ENCODE measurements at places on chromosomes 1 and 21. TPM values are rescaled to one million over a fixed set of nuclear protein-coding genes. Genes with fewer than 3 reads are reported as not detected.

The C1orf50 gene
- polyA plus RNA-seq = 4.8 TPM

The CDK11B gene
- 16.4 TPM for polyA plus RNA-seq

The RNF186 gene
- polyA plus RNA-seq = not detected

The NTNG1 gene
- polyA plus RNA-seq = not detected

The OPTC gene
- polyA plus RNA-seq = not detected

The RNU1-4 gene
- 206 TPM for polyA plus RNA-seq

The SH2D1B gene
- not detected for polyA plus RNA-seq

The SLAMF6 gene
- not detected for polyA plus RNA-seq

The DMBX1 gene
- not detected for polyA plus RNA-seq

The FHAD1 gene
- polyA plus RNA-seq = 0.04 TPM

The UMODL1 gene
- polyA plus RNA-seq = not detected

The GNG4 gene
- 0.10 TPM for polyA plus RNA-seq

The EXTL1 gene
- not detected for polyA plus RNA-seq

The CSDE1 gene
- polyA plus RNA-seq = 129 TPM

The VSIG8 gene
- polyA plus RNA-seq = not detected

The TXNIP gene
- 31.3 TPM for polyA plus RNA-seq

The ANKRD65 gene
- polyA plus RNA-seq = 0.15 TPM

The POU2F1 gene
- 7.3 TPM for polyA plus RNA-seq

The HUNK gene
- polyA plus RNA-seq = not detected

The DMRTA2 gene
- polyA plus RNA-seq = not detected

The OR2T35 gene
- polyA plus RNA-seq = not detected

The ANGPTL1 gene
- 0.15 TPM for polyA plus RNA-seq

The AMY2A gene
- polyA plus RNA-seq = not detected

The DNTTIP2 gene
- polyA plus RNA-seq = 8.0 TPM

The LAD1 gene
- polyA plus RNA-seq = not detected

The GJB5 gene
- polyA plus RNA-seq = not detected

The COL24A1 gene
- 0.02 TPM for polyA plus RNA-seq

The MYOG gene
- polyA plus RNA-seq = not detected

The TNFRSF18 gene
- not detected for polyA plus RNA-seq

The PRDM15 gene
- 11.8 TPM for polyA plus RNA-seq

The CD34 gene
- 136 TPM for polyA plus RNA-seq

The TTC39A gene
- 0.81 TPM for polyA plus RNA-seq

The RBP7 gene
- not detected for polyA plus RNA-seq

The ZBTB17 gene
- 76.2 TPM for polyA plus RNA-seq

The FBLIM1 gene
- 436 TPM for polyA plus RNA-seq

The RHOU gene
- polyA plus RNA-seq = 0.04 TPM

The LCE1D gene
- polyA plus RNA-seq = not detected

The EDARADD gene
- polyA plus RNA-seq = not detected
